ENCODE measurements at places on chromosomes 1 and 21.

DNA sequence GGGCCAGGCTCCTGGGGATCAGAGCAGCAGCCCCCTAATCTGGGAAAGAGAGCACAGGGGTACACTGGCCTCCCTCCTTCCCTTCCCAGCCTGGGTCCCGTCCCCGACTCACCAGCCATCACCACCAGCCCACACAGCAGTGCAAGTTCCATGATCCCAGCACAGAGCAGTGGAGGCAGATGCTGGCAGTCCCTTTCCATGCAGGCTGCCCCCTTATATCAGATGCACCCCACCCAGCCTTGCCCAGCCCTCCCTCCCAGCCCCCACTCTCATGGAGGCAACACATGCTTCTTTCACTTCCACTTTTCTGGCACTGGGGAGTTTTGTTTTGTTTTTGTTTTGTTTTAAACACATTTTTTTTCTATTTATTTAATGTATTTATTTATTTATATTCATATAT lies at the start of gene PLA2G2D:
PLA2G2D (minus strand) TSS at position 190 of the 400 bp plus-strand sequence; CDS start at position 152, 38 bp downstream.
- DNase-seq, result no peak
- H3K4me3 ChIP-seq, result no peak within 1 kb of the TSS

DNA sequence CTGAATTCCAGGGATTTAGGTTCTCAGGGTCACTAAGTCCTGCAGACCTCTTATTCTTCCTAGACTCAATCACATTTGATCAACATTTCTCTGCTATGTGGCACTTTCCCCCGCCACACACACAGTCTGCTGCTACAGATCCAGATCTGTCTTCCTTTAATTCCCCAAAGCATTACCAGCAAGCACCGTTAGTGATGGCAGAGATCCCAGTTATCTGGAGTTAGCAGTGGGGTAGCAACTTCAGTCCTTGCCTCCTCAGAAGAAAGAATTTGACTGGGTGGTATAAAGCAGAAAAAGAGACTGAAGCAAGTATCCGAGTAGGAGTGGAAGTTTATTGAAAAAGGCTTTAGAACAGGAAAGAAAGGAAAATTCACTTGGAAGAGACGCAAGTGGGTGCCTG lies 100.4 kb upstream of the ETV3 start:
- no peaks in the 10 kb centered on the region for H3K36me3 ChIP-seq
- H3K27ac ChIP-seq, result no peak overlapping the region
- H3K4me3 ChIP-seq, result no peak overlapping the region
- H3K27me3 ChIP-seq, result no peaks in the 10 kb centered on the region
- no peaks in the 10 kb centered on the region for H3K4me1 ChIP-seq
- DNase-seq, result no peak

GRCh38 chr1:173573596-173573995 lies 29.3 kb downstream of the SLC9C2 start:
- no peaks in the 10 kb centered on the region for H3K4me1 ChIP-seq
- H3K27ac ChIP-seq, result no peak overlapping the region
- DNase-seq, result no peak
- H3K36me3 ChIP-seq, result no peaks in the 10 kb centered on the region
- H3K4me3 ChIP-seq, result no peak overlapping the region
- H3K27me3 ChIP-seq, result no peaks in the 10 kb centered on the region

DNA sequence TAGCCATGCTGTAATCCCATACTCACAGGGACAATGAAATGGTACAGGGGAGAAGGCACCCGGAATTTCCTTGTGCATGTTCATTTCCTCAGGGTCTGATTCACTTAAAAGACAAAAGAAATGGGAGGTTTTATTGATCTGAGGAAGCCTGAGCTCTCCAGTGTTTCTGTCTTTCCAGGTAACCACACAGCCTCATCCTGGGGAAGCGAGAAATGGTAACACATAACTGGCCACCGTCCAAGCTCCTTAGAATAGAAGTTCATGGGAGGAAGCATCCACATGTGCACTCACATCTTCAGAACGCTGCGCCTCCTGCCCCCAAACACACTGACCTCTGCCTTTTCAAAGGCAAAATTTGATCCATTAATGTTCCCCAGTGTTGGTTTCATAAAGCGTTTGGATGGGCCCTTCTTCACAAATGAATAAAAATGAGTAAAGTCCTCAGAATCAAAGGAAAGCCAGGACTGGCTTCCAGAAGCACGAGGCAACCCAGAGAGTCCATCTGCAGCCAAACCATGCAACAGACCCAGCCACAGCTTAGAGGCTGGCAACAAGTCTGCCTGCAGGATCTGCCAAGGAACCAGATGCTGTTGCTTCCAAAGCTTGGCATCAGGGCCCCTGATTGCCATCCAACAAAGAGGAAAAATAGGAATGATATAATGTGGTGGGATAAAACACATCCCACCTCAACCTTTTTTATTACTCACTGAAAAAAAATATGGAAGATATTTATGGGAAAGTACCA lies 120.3 kb downstream of the ZBTB18 start:
- no peaks in the 10 kb centered on the region for H3K36me3 ChIP-seq
- no peak overlapping the region for H3K4me3 ChIP-seq
- no peak for DNase-seq
- no peaks in the 10 kb centered on the region for H3K27me3 ChIP-seq

DNA sequence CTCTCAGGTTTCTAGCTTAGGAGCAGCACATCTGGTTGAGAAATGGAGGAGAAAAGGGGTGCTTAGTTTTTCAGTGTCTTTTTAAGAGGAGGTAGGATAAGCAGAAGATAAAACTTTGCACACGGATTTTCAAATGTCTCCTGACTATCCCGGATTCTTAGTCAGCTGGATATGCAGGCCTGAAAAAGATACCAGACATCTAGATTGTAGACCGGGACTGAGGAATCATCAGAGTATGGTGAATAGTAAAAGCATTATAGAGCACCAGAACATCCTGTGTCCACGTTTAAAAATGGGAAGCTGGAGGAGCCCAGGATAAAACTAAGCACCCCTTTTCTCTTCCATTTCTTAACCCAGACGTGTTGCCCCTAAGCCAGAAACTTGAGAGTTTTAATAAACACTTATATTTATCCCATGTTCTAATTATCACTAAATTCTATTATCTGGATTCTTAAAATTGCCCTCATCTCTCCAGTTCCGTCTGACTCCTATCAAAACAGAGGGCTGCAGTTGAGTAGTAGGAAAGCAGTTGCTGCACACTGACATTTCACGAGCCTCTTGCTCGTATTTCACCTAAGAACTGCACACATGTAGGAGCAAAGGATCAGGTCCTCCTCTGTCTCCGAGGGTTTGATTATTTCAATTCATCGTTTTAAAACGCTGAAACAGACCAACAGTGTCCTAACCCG lies 609 bp downstream of the PIGK start:
- no peak for DNase-seq
- peak overlapping the region; percentile 98 for H3K27ac ChIP-seq

- H3K27me3 ChIP-seq, result no peaks in the 10 kb centered on the region
- no peaks in the 10 kb centered on the region for H3K36me3 ChIP-seq
- H3K4me3 ChIP-seq, result no peak overlapping the region
- no peak overlapping the region for H3K27ac ChIP-seq
- peaks cover 17% of the 10 kb centered on the region for H3K4me1 ChIP-seq
Measured at GRCh38 chr1:168842916-168843315, 113.9 kb upstream of the DPT start.

DNA sequence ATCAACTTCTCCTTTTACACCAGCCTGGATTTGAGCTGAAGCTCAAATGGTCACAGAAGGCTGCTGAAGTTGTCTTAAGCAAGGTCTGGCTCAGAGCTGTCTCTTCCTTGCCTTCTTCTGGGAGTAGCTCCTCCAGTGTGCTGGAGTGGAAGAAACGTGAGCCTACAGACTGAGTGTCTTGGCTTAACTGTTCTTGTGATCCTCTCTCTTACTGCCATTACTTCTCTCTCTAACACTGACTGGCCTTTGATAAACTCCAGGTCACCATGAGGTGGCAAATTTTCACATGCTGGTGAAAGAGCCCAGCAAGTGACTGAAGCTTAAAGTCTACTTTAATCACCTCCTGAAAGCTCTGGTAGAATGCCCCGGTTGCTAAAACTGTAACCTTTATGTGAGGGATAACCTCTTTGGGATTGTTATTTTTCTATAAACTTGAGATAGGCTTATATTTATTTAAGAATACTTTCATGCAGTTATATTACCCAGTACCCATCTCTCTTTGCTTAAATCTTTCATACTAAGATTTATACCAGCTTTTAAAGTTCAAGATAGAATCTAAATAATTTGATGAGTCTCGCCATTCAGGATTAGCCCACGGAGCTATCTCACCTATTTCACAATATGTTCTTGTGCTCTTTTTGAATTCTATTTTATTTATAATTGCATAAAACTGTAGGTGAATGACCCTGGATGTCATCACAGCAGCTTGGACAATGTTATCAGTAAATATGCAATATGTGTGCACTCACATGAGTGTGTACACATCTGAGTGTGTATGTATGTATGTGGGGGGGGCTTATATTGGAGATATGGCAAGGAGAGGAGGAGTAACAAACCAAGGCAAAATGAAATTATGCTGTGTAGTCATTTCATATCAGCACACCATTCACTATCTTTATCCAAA lies 924.0 kb downstream of the LTN1 start:
- no peak for DNase-seq
- no peaks in the 10 kb centered on the region for H3K27me3 ChIP-seq
- no peaks in the 10 kb centered on the region for H3K36me3 ChIP-seq
- no peak overlapping the region for H3K4me3 ChIP-seq
- no peak overlapping the region for H3K27ac ChIP-seq

GRCh38 chr21:34648739-34649297 lies 20.0 kb upstream of the CLIC6 start:
- no peak for DNase-seq
- H3K4me1 ChIP-seq, result peaks cover 8% of the 10 kb centered on the region
- H3K4me3 ChIP-seq, result no peak overlapping the region
- H3K36me3 ChIP-seq, result no peaks in the 10 kb centered on the region

DNA sequence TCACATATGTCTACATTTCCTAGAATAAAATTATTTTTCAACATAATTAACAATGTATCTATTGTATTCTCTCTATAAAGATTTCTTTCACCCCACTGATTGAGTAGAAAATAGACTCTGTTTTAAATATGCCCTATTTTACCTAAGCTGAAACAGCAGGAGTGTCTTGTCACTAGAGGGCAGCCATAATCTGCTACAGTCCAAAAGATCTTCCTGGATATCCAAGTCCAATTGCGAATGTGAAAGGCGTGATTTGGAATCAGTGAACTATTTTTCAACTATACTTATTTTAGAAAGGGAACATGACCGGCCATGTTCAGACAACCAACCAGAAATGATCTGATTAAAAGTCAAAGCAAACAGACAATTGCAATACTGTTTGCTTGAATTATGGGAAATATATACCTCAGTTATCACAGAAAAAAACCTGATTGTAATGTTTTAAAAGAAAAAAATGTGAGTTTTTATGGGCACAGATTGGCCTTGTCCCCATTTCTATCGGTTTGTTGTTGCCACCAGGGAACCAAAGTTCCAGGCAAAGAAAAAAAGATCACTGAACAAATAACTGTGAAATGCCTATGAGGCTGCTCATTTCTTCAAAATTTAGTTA lies 1211.0 kb upstream of the ADGRL4 start:
- H3K4me1 ChIP-seq, result no peaks in the 10 kb centered on the region
- H3K27me3 ChIP-seq, result no peaks in the 10 kb centered on the region
- DNase-seq, result peak; percentile 91

GRCh38 chr1:228317411-228317828 lies 89.2 kb downstream of the TRIM11 start:
- no peaks in the 10 kb centered on the region for H3K27me3 ChIP-seq
- peaks cover 43% of the 10 kb centered on the region for H3K36me3 ChIP-seq
- H3K4me3 ChIP-seq, result no peak overlapping the region

DNA sequence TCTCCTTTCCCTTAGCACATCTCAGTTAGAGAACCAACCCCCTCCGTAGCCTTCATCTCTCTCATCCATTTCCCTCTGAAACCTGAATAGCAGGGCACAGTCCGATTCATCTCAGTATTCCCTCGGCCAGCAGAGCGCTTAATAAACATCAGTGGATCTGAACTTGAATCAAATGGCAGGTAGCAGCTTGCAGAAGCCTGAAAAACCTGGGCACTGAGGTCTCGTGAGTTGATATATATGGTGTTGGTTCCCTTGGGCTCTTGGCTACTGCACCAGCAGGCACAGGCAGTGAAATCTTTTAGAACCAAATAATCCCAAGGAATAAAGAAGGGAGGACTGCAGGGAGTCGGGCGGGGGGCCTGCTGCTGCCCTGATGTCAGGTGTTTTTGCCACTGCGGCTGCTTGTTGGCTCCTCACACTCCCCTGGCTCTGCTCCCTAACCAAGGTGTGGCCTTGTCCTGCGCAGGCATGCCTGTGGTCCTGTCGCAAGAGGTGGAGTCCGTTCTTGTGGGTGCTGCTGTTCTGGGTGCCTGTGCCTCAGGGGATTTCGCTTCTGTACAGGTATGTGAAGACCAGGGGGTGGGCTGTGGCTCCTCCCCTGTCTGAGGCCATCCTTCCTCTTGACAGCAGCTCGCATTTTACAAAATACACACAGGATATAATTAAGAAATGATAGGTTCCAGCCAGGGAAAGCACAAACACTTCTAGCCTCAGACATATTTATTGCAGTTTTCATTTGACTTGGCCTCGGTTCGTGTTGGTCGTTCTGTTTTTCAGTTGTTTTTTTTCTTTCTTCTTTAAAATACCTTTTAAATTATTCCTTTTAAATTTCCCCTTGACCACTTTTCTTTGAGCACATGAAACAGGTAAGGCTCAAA lies 140.9 kb upstream of the HOOK1 start:
- H3K4me1 ChIP-seq, result peaks cover 16% of the 10 kb centered on the region
- peak; percentile 85 for DNase-seq
- H3K27me3 ChIP-seq, result no peaks in the 10 kb centered on the region

DNA sequence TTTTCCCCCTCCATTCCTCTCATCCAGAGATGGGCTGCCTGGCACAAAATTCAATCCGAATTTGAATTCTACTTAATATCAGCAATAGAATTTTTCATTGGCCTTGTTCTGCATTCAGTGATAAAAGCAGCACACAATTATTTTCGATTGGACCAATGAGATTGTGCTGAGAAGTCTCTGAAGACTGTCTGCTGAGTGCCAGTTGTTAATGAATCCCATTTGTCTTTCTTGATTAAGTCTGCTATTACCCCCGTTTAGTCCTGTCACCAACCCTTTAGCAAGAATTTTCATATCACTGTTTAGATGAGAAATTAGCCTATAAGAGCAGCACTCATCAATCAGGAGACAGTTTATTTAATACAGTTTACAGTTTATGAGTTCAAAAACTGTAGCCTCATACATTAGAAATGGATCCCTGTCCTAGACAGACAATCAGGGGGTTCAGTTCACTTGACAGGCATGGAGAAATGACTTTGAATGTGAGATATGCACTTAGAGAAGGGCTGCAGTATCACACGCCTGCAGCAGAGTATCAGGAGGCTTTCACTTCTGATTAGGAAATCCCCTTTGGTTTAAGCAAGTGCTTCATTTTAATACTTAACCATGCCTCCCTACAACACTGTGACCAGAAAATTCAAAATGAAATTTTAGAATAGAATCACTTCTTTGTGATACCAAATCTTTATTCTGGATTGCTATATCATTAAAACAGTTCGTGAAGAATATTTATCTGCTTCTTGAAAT lies 304.7 kb upstream of the PTBP2 start:
- no peaks in the 10 kb centered on the region for H3K27me3 ChIP-seq
- H3K27ac ChIP-seq, result no peak overlapping the region
- peak; percentile 4 for DNase-seq
- H3K4me1 ChIP-seq, result peaks cover 2% of the 10 kb centered on the region
